Activated T-helper 1 cell treated with anti-CD3 and anti-CD28 coated beads, Interleukin-12 subunit alpha, Interleukin-12 subunit beta, Interleukin-2, Interleukin-4 antibody, amounts not matched to agents 30 ng/mL and 10 ng/mL and 1 ng/mL, durations not matched to agents 14 hours and 24 hours and 36 hours (primary cell): ENCODE measurements at places on chromosomes 6 and 20.
A peak's percentile ranks its signal among the peaks of the same experiment; 100 is the strongest.

GRCh38 chr20:50381771-50382593, 128.2 kb upstream of the PTPN1 start:
- DNase-seq = peak; percentile 16

DNA sequence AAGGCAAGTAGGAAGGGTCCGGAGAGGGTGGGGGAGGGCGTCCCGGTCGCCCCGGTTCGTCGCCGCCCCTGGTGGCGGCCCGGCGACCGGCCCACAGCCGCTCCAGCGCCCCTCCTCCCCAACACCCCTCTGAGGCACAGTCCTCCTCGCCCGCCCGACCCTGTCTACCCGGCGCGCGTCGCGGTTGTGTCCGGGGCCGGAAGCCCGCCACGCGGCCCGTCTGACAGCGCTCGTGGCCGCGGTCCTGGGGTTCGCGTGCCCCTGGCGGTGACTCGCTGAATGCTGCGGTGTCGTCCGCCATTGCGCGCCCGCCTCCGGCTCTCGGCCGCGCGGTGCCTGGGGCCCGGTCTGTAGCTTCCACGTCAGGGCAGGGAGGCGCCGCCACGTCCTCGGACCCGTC, 335.3 kb upstream of the DEFB115 start:
- no peak for DNase-seq

DNA sequence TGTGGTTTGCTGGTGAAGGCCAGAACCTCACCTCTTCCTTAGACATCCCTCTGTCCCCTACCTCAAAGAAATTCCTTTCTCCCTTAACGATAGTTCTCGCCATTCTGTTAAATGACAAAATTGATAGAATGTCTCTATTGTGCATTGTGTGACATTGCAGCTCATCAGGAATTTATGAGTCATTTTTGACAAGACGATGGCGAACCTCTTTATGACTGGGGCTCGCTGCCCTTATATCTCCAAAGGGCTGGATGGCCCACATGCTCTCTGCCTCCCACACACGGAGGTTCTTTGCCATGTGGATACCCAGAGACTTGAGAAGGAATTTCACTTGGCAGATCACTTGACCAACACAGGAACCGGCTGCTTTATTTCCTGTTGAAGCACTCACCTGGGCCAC, 66.8 kb upstream of the RPS6KA2 start:
- DNase-seq = no peak

- DNase-seq = no peak
Observed at GRCh38 chr6:160058603-160059215, 62.9 kb upstream of the SLC22A1 start.

- DNase-seq = no peak
Observed at GRCh38 chr6:129717277-129717676, 7.3 kb upstream of the ARHGAP18 start.

GRCh38 chr6:132669690-132670291, 10.8 kb upstream of the TAAR1 start:
- no peak for DNase-seq

DNA sequence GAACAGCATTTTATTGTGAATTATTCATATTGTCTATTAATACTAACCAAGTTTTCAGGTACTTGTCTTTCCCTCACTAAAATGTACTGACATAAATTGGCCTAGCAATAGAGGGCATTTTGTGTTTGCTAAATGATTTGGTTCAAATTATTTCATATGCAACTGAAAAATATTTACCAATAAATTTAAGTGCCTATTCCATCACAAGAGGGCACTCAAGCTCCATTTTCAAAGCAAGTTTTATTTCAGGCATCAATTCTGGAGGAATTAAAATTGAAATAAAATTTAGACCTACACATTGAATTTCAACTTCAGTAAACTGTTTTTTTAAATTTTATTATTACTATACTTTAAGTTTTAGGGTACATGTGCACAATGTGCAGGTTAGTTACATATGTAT, 114.3 kb upstream of the SYNCRIP start:
- no peak for DNase-seq

DNA sequence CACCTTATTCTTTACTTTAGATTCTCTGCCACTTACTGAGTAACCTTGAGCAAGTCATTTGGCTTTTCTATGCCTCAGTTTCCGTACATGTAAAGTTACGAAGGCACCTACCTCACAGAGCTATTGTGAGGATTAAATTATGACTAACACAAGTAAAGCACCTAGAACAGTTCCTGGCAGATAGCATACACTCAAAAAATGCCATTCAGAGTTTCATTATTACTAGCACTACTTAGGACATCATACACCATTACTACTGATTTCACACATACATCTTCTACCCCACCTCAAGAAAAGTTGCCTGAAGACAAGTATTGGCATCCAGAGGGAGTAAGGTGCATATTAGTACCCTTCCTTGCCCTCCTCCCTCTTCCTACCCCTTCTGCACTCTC, 107.8 kb downstream of the OGFRL1 start:
- DNase-seq = no peak

- DNase-seq = no peak
Observed at GRCh38 chr6:17475606-17476244, 82.3 kb downstream of the CAP2 start.

GRCh38 chr20:34567892-34568865, 9.7 kb downstream of the MAP1LC3A start:
- no peak for DNase-seq

DNA sequence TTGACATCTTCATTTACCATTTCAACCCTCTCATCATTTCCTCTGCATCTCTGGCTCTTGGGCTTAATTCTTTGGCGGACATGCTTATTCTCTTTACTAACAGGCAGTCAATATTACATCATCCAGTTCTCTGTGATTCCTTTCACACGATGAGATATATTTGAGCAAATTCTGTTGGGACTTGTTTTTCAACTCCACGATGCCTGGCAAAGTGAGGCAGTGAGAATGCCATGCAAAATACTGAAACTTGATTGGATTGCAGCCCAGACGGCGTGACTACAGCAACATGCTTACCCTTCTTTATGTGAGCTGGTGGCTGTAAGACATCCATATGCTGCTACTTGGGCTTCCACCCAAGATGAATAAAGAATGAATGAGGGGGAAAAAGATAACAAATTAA, 101.7 kb upstream of the SPACA1 start:
- no peak for DNase-seq

- no peak for DNase-seq
Observed at GRCh38 chr6:28496099-28496779, 19.4 kb downstream of the GPX6 start.

- DNase-seq = no peak
Observed at GRCh38 chr6:6588064-6588923, at the start of gene LY86. Gene LY86 (plus strand): TSS chr6:6588720. CDS start chr6:6588735, 15 bp downstream.
